BE2C (cell line): ENCODE measurements at places on chromosomes 3 and 15.

- no peak for DNase-seq
These were observed 62.3 kb downstream of the CHSY1 start for GRCh38 chr15:101189409-101190091.

GRCh38 chr15:28955160-28955992 is 69.6 kb downstream of the APBA2 start:
- DNase-seq = peak; percentile 78

GRCh38 chr3:37899101-37899707 is 37.5 kb downstream of the CTDSPL start:
- DNase-seq = no peak

DNA sequence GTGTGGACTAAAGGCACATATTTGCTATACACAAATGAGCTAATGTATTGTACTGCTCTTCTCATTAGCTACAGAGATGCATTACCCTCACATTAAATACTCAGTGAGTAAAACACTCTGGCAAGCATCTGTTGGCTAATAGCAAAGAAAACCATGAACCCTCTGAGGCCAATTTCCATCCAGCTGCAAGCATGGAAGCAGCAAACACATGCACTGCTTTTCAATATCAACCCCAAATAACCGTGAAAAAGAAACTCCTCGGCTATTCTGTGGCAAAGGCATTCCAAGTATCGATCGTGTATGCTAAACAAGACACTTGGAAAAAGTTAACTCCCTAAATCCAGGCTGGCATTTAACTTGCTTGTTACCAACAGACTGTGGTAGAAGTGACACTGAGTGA is 67.0 kb downstream of the PEAK1 start:
- DNase-seq = no peak

DNA sequence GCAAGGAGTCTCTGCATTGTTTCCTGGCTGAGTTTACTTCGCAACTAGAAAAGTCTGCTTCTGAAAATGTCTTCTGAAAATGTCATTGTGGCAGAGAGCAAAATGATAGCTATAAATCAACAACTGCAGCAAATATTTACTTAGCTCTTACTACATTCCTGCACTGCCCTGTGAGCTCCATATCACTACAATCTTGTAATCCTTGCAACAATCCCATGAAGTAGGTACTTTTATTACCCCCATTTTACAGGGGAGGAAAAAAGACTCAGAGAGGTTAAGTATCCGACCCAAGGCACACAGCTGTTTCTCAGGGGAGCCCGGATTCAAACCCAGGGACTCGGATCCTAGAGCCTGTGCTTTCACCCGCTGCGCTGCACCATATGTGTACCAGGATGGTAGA is 34.2 kb upstream of the SPTBN5 start:
- no peak for DNase-seq

DNA sequence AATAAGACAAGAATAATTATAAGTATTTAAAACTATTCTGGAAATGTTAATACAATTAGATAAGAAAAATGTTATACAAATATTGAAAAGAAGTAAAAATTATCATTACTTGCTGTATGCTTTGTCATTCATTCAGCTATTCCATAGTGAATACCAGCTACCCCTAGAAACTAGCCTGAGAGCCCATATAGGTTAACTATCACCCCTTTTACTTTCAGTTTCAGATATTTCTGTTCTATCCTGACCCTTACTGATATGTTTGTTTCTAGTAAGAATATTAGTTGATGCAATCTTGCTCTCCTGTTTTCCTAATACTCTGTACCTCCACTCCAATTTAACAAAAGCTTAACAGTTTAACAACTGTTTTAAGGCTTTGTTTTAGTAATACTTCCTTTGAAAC is 31.6 kb downstream of the FAM227B start:
- no peak for DNase-seq

GRCh38 chr15:68415501-68416157 is 16.3 kb downstream of the ITGA11 start:
- DNase-seq = no peak

GRCh38 chr3:141739731-141740130 is 1.6 kb downstream of the RNF7 start:
- no peak for DNase-seq

- DNase-seq = no peak
These were observed 129.7 kb downstream of the PROS1 start for GRCh38 chr3:93843981-93844380.

DNA sequence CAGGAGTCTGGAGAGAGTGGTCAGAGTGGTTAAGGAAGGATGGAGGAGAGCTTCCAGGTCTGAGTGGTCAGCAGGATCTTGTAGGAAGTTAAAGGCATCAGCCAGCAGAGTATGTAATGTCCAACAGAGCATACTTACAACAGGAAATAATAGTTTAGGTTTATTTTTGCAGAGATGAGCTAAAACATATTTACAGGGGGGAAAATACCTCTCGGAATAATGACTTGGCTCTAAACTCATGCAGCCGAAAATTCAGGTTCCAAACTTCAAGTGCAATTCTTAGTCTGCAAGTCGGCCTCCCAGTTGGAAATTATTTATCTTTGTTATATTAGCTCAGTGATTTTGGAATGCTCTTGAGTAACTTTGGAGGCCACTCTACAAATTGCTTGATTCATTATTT is 385.0 kb upstream of the C2CD4B start:
- no peak for DNase-seq

GRCh38 chr3:193317682-193318300 is 60.8 kb downstream of the ATP13A5 start:
- no peak for DNase-seq

GRCh38 chr15:82931221-82931620 is 21.3 kb downstream of the HOMER2 start:
- no peak for DNase-seq

DNA sequence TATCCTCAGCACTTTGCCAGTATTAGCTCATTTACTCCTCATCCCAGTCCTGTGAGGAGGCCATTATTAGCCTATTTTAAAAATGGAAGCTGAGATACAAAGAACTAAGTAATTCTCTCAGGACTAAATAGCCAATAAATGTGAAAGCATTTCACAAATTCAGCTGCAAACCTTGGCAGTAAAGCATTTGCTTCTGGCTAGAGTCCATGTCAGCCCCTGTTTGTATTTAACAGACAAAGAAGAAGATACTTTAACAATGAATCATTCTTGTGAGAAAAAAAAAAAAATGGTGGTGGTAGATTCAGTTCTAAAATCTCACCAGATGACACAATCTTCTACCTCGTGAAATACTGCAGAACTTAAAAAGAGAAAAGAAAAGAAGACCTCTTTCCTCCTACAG is 85.0 kb upstream of the CNTN6 start:
- no peak for DNase-seq

- DNase-seq = no peak
These were observed 2.6 kb upstream of the PCBP4 start for GRCh38 chr3:51969841-51970240.

- DNase-seq = no peak
These were observed 71.2 kb upstream of the SNRK start for GRCh38 chr3:43215138-43215537.

DNA sequence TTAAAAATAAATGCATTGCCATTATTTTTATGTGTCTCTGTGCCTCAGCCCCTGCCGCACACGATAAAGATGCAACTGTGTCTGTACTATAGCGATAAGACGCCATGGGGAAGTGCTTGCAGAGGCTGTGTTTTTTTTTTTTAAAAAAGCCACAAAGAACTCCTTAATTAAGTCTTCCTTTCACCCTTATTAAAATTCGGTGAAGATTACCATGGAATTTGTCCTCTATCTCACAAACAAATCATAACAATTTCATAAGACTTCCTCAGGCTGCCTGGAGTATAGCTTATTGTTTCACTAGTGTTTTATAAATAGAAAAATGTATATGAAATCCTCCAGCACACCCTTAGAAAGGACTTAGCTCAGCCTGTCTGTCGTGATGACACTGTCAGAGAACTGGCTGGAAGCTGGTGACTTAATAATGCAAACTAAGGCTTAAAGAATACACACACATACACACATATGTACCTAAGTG is 374.8 kb upstream of the SLCO3A1 start:
- DNase-seq = no peak

- DNase-seq = no peak
These were observed 64.5 kb downstream of the GSK3B start for GRCh38 chr3:120029749-120030148.

GRCh38 chr3:148866261-148866660 is 1.2 kb downstream of the CPA3 start:
- no peak for DNase-seq

DNA sequence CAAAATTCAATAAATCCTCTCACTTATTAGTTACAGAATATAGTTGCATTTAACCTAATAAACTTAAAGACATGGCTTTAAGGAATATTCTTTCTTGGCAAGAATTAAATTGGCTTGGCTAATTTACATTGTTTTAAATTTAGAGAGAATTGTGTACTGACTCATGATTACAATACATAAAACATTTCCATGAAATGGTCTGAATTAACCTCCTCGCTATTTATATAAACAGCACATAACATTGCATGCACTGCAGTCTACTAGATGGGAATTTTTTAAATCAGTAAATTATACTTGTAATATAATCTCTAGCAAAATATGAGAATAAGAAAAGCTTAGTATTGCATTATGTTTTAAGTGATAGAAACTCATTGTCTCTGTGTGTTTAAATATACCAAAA is 268.9 kb downstream of the SHOX2 start:
- DNase-seq = no peak

DNA sequence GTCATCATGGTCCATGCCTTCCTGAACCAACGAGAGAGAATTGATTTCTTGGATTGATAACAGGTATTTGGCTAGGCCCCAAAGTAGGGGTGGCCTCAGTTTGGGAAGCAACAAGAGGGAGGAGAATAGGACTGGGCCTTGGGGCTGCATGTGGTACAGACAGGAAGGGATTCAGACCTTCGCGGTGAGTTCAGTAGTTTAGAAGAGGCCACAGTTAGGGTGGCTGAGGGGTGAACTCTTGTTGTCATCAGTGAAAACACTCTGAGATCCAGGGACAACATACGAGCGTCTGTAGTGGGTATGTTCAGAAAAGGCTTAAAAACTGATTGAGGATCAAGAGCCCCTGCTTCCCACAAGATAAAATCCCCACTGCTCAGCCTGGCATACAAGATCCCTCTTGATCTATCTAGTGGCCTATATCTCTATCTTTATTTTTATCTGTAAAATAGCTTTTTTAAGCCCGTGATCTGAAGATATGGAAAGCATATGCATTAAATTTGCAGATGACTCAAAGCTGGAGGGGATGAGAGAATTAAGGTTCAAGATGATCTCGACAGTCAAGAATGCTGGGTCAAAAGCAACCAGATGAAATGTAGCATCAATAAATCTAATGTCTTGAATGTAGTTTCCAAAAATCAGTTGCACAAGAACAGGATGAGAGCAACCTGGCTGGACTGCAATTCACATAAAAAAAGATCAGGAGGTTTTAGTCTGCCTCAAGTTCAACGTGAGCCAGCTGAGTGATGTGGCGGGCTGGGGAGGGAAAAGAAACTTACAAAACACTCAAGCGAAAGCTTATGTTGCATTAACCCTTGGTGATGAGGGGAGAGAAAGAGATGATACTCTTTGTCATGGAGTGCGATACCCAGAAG is 221.1 kb upstream of the TLE3 start:
- DNase-seq = no peak

GRCh38 chr3:140871022-140871421 is 70.6 kb upstream of the SLC25A36 start:
- no peak for DNase-seq

DNA sequence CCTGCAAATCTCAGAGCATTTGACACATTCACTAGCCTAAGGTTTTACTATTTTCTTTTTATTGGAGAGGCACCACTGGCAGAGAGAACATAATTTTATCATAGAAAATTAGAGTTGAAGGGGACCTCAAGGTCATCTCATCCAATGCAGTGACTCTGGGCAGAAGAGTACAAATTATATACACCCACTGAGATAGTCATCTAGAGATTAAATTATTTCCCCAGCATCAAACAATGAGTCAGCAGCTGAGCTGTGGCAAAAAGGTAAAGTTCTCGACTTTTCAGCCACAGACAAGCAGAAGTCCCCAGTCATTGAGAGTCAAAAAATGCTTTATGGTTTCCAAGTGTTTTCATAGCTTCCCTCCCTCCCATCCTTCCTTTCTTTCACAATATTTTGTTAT is 39.3 kb upstream of the SEMA6D start:
- DNase-seq = no peak

- DNase-seq = peak; percentile 41
These were observed 61.3 kb downstream of the TMCO5A start for GRCh38 chr15:37995461-37996347.

- no peak for DNase-seq
These were observed 7.5 kb downstream of the MORF4L1 start for GRCh38 chr15:78880242-78880533.

DNA sequence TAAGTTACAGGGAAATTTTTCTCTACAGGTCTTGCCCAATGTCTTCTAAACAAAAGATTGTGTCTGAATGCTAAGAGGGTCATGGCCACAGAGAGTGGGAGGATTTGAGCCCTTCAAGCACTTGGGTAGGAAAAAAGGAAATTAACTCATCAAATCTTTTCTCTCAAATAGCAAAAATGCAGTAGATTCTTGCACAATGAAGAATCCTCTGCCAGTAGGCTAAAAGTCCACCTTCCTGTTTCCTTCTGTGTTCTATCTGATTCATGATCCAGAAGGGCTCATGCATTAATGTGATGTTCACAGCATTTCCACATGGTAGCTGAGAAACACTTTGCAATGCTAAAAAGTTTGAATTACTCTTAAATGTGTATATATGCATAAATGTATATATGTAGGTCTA is 177.1 kb downstream of the CD47 start:
- no peak for DNase-seq

DNA sequence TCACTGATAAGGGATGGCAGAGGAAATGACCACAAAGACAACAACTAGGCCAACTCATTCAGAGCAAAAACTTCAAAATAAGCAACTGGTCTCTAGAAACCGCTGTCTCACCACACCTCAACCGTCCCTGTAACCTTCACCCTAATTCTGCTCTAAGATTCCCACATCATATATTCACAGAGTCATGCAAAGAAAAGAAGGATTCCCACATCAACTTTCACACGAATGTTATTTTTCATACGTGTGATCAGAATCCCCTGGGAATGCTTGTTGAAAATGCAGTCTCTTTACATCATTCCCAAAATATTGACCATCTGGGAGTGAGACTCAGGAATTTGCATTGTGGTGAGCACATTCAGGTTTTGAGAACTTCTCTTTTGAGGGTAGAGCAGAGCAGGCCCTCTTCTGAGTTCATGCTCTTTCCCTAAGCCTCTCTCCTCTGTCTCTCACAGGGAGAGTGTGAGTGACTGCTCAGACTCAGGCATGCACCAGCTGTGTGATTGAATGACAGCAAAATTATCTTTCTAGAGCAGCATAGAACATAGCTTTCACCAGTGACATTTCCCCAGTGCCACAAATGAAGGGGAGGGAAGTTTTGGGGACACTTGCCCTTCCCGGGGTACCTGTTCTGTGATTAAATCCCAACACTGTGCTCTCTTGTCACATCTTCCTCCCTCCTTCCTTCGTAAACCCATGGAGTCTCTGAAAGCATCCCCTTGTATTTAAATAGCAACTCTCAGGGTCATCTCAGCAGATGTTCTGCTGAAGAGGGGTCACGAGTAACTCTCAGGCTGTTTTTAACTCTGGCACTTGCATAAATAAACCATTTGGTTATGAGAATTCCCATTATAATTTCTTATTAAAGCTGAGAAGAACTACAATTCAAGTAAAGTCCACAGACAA is 170.9 kb downstream of the PLCL2 start:
- DNase-seq = no peak
